ENCODE measurements at places on chromosomes 13 and 19. TPM values are rescaled to one million over a fixed set of nuclear protein-coding genes. Genes with fewer than 3 reads are reported as not detected.
A peak's percentile ranks its signal among the peaks of the same experiment; 100 is the strongest.

GRCh38 chr13:39632994-39633393 is 22.5 kb upstream of the COG6 start:
- DNase-seq = no peak

DNA sequence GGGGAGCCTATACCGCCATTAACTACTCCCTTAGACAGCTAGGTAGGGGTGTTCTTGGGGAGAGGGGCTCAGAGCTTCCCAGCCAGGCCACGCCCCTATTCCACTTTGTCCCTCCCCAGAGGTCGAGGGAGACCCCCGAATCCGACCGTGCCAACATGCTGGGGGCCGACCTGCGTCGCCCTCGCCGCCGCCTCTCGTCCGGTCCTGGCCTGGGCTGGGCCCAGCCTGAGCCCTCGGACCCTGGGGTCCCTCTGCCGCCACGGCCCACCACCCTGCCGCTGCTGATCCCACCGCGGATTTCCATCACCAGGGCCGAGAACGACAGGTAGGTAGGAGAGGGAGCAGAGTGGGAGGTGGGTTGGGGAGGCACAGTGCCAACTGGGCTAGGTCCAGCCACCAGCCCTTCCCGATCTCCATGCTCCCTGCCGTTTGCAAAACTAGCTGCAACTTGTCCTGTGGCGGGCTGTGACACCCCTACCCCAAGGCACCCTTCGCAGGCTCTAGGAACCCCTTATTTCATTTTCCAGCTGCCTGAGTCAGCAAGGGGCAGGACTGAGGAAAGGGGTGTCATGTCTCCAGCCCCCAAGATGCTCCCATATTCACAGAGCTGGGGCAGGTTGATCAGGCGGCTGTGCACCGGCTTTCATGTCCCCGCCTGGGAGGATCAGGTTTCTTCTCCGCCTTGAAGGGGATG is 2.6 kb upstream of the PDE4A start:
- no peak for DNase-seq

- no peak for DNase-seq
These were observed 3.7 kb upstream of the RAP2A start for GRCh38 chr13:97430296-97430695.

DNA sequence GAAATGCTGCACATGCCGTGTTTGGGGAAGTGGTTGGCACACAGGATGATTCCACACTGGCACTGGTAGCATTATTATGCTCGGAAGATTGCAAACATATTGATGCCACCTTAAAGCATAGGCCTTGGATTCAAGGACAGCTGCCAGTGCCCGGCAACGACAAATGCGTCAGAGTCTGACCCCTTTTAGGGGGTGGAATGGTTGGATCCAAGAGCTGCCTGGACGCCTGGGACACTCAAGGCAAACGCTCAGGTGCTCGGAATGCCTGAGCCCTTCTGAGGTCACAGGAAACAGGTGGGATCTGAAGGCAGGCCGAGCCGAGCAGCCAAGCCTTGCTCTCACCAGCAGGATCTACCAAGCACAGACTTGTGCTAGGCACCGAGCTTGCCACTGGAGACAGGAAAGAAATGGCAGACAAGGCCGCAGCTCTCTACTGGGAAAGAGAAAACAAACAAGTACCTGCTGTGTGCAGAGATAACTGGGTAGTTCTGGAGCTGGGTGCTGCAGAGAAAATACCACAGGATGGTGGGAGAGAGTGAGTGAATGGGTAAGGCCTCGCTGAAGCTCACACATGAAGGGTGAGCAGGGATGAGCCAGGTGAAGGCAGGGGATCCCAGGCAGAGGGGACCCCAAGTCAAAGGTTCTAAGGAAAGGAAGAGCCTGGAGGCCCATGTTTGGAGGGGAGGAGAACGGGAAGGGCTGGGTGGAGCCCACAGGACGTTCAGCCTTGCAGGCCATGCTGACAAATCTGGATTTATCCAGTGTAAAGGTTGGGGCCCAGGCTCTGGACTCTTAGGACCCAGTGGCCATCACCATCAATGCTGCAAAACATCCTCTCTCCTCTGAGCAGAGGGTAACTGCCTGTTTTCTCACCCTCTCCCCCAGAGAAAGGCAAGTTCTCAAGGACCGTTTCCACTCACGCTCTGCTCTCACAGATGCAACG is 9.2 kb downstream of the RANBP3 start:
- no peak for DNase-seq

DNA sequence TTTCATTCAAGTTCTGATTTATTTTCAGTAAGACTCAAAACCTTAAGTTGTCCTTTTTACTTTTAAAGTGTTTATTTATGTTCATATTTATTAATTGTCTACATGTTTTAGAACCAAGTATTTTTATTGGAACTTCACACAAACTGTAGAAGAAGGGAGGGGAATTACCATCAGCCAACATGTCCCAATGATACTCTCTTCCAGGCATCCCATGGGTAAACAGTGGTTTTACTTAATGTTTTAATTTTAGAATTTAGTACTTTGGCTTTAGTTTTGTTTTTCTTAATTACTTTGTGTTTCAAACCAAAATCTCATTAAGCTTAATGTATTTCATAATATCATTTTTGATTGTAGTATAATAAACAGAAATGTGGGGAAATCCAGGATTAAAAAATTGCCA is 5.2 kb downstream of the TNFSF13B start:
- DNase-seq = no peak

DNA sequence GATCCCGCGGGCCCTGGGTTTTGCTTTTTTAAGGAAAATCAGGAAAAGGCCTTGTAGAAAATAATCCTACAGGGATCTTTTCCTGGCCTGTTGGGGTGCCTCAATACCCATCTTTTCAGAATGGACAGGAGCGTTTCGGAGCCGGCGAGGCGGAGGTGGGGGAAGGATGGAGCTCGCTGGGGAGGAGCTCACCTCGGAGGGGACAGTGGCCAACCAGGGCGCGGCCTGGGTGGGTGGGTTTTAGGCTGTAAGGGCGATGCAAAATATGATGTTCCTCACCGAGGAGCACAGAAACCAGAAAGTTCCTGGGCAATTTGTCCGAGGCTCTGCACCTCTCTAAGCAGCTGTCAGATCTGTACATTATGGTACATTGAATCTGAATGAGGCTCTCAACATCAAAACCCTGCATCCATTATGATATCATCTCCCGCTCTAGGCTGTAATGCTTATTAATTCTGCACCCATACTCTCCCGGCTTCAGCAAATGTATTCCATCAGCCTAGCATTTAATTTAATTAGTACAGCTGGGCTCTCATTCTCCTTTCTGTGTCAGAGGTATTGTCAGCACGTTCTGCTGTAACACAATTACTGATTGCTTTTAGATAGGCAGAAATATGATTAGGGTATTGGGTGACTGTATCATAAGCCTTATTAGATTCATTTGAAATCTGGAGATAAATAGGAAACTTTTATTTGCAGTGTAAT is 90.3 kb upstream of the SOX1 start:
- DNase-seq = no peak

DNA sequence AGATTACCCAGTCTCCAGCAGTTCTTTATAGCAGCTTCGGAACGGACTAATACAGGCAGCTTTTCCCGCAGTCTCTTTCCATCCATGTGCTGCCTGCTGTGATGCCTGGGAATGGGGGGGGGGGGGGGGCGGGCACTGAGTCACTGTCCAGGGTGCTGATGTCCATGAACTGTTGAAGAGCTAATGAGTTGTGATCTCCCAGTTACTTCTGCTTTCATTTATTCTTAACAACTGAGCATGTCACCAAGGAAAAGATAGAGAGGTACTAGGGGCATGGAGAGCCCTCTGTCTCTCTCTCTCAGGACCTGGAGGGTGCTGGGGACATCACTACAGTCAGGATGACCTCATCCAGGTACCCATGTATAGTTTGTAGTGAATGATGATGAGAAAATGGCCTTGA is 20.3 kb upstream of the CEACAM1 start:
- no peak for DNase-seq

- DNase-seq = no peak
These were observed 292.3 kb upstream of the SPRY2 start for GRCh38 chr13:80633251-80633650.

DNA sequence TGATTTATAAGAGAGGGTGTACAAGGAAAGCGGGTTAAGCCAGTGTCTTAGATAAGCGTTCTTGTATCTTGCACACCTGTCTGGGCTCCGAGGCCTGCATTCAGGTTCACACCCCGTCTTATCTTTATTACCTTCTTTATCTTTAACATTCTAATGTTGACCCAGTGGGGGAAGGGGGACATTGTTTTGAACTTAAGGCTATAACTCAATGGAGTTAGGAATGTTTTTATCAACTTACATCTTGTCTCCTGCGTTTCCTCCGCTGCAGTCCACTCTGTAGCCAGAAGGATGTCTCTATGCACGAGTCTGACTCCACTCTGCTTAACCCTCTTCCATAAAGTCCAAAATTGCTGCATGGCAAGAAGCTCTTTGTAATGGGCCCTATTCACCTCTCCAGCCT is 71.2 kb downstream of the FGF9 start:
- DNase-seq = no peak

DNA sequence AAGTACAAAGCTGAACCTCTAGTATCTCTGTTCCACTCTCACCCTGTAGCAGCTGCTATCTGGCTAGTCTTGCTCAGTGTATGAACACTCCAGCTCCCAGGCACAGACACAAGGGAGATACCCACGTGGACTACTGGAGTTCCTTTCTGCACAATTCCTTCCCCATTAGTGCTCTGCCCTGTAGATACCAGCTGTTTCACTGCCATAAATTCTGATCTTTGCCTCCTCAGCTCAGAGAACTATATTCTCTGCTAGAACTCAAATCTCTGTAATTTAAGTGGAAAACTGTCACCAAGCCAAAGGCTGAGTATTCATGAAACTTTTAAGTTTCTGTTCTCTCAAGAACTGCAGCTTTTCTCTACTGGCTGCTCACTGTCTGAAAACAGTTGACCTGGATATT is 273.7 kb downstream of the DIAPH3 start:
- DNase-seq = peak; percentile 20

GRCh38 chr19:6091771-6092291 is 18.5 kb downstream of the RFX2 start:
- DNase-seq = no peak

Gene SEMA6B
- polyA plus RNA-seq = 3.7 TPM

Gene SLC10A2
- polyA plus RNA-seq = 8.3 TPM

Gene SYNGR4
- polyA plus RNA-seq = not detected
